Left renal cortex interstitium (tissue), 4 donors: ENCODE measurements at places on chromosomes 1 and 21.
A peak's percentile ranks its signal among the peaks of the same experiment; 100 is the strongest.

DNA sequence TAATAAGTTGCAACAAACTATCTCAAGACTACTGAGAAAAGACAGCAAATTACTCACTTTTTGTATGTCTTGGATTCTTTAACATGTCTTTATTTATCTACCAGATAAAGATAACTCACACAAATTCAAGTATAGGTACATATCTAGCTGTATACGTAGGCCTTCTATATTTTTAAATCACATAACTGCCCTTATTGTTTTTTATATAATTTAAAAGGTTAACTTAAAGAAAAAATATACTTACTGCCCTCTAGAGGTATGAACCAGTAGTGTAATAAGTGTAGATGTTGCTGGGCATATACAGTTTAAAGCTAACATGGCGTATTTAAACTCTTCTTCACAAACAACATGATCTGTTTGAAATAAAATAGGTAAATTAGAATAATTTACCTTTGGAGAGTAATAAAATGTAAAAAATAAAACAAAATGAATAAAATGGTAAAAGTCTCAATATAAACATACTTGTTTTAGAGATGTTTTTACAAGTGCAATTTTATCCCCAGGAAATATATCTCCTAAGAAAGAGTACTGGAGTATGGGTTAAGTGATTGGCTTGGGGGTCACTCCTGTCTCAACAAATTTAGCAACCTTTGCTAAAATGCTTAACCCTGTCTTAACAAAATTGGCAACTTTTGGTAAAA is 235.2 kb downstream of the KCNT2 start:
- no peak for DNase-seq

- DNase-seq = peak; percentile 24
Observed at GRCh38 chr1:207058878-207059867, 6.1 kb downstream of the PFKFB2 start.

GRCh38 chr1:35565742-35566133 is 7.4 kb upstream of the TFAP2E start:
- DNase-seq = no peak

DNA sequence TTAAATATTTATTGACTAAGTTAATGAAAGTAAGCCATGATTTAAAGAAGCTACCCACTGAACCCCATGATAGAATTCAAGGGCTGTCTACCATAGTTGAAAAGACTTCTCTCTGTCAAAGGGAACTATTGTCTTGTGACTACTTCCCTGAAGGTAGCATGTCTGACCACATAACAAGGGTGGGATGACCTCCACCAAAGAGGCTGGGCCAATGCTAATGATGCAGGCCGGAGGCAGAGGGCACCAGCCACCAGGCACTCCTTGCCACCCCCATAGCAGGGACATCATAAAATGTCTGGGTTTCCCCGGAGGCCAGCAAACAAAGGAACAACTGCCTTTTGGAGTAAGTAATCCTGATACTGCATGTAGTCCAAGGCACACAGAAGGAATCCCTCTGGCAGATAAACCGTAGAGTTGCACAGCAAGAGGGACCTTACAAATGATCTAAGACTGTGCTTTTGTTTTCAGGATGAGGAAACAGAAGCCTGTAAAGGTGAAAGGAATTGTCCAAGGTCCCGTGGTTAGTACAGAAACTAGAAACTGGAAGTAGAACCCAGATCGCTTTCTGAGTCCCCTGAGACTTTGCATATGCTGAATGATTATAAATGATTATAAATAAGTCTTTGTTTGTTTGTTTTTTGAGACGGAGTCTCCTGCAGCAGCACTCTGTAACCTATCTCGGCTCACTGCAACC is 33.5 kb upstream of the ITPKB start:
- no peak for DNase-seq

GRCh38 chr1:64363616-64364015 is 106.3 kb upstream of the CACHD1 start:
- no peak for DNase-seq

- no peak for DNase-seq
Observed at GRCh38 chr1:110570901-110571300, 35.3 kb downstream of the KCNA2 start.

DNA sequence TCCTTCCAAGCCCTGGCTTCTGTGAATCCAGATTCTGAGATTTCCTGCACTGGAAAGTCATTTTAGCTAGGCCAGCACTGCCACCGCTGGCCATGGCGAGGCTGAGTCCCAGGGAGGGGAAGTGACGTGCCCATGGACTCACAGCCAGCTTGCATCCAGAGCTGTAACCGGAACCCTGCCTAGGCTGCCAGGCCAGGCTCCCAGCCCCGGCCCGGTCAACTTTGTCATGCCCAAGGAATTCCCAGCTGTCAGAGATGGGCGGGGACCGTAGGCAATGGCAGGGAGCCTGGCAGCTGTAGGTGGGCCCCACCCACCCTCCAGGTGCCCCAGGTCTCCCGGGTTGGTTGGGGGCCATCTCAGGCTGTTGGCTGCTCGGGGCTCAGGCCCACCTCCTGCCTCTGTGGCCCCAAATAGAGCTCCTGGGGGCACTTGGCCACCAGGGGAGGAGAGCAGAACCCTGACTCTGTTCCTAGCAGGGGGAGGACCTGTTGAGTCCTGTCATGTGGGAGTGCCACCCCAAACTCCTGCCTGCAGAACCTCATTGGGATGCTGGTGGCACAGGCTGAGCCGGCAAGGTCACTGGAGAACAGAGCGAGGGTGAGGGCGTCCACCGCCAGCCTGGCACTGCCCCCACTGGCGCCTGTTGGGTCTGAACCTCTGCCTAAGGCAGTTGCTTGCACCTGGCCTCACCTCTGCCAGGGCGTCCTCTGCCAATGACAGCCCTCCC is 57.8 kb downstream of the FOXO6 start:
- DNase-seq = no peak

DNA sequence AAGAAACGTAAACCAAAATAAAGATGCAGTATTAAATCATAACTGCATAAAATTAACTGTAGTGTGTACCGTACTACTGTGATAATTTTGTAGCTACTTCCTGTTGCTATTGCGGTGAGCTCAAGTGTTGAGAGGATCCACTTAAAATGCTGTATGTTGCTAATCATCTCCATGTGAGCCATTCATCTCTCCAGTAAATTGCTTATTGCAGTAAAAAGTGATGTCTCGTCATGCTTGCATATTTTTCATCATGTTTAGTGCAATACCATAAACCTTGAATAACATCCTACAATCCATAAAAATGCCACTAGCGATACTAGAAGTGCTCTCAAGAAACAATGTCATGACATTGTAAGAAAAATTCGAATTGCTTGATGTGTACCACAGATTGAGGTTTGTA is 66.3 kb downstream of the RAVER2 start:
- DNase-seq = no peak

DNA sequence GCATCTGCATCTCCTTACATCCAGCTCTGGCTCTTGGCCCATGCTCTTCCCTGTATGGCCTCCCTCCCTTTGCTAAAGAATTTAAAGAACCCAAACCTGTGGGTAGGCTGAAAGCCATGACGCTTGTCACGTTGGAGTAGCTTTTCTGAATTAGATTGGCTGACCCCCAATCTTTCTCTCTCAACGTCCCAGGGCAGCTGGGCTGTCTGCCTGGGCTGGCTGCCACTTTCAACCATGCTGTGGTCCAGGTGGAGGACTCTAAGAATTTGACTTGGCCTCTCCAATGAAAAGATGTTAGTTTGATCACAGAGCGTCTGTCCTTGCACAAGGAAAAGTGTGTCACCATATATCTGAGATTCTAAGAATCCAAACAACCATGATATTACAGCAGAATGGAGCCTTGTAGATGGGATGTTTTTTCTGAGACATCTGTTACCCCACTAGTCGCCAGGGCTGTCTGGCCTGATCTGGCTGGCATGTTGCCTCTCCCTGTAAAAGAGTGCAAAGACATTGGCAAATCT is 6.5 kb upstream of the IGSF3 start:
- no peak for DNase-seq

DNA sequence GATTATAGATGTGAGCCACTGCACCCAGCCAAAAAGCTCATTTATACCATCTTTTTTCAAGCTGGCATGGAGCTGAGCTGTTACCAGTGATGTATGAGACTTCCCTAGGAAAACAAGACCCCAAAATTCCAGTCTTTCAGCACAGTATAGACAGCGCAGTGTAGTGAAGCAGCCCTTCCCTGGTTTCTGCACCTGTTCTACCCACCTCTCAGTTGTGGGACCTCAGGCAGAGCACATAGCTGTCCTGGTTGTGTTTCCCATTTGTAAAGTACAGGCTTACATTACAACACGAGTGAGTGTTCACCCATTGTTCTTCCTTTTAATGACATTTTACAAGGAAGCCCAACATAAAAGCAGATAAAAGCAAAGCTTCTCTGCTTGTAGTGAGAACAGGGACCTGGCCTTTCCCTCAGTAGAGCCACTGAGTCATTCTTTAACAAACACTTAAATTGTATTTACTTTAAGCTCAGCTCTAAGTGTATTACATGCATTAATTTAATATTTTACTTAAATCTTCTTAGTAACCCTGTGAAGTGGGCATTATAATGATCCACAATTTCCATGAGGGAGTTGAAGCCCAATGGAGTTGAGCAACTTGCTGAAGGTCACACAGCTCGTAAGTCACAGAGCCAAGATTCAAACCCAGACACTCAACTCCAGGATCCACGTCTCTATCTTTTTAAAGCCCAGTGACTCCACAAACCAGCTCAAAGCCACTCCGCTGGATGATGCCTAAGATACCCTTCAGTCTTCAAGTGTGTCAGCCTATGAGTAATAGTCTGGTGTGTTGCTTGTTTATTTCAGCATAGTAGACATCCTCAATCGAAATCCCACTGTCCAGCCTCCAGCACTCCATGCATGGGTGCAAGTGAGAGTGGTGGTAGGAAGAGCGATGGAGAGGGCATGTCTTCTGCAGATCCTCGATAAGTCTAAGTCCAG is 40.5 kb upstream of the CAPZB start:
- no peak for DNase-seq

DNA sequence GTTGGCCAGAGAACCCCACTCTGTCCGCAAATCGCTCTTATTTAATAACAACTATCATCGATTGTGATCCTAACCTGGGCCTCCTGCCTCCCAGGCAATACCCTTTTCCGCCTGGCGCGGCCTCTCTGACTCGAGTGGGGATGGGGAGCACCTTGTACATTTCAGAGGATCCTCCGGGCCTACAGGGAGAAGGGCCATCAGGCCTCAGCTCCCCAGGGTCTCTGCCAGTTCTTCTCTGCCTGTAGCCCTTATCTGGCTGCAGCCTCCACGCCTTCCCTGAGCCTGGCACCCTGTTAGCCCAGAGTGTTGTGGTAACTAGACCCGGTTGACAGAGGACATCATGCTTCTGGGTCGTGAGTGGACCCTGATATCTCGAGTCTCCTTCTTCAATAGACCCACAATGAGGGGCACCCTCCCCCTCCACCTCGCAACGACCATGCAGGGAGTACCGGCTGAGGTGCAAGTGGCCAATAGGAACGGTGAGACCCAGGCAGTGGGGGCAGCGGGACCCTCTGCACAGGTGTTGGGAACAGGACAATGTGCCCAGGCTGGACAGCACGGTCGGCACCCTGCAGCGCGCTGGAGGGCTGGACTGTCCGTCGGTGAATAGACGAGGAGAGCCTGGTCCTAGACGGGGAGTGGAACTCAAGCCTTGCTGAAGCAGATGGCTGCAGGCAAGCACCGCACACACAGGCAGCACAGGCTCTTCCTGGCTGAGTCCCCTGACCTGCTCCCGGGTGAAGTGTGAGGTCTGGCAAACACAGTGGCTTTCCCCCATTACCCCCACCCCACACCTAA is 7.1 kb upstream of the CRYBG2 start:
- DNase-seq = no peak

- DNase-seq = no peak
Observed at GRCh38 chr1:165875171-165875570, 47.8 kb downstream of the UCK2 start.

- DNase-seq = no peak
Observed at GRCh38 chr21:35606146-35606545, 454.2 kb downstream of the SETD4 start.

GRCh38 chr1:32892368-32893197 is 6.3 kb downstream of the HPCA start:
- no peak for DNase-seq

DNA sequence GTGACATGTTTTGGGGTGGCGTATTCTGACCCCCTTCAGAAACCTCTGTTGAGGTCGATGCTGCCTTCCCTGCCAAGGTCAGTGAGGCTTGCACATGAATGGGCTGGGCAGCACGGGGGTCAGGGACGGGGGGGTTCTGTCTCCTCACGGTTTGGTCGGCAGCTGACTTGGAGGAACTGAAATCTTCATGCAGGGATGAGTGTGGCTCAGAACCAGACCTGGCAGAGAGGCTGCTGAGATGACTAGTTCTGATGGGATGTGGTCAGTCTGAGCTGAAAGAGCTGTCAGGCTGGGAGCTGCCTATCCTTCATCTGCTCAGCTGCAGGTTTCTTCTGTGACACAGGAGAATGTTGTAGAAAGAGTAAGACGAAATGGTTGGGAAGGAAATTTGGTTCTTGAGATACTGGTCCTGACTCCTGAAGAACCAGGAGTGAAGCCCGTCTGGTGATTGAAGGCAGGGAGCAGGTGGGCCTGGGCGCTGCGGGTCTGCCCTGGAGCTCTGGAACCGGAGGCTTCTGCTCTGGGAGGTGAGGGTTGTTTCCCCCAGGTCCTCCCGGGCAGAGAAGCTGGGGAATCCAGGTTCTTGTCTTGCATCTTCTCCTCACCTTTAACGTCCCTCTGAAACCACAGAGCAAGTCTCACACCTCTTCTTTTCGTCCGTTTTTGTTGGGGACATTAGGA is 3.3 kb downstream of the SLX9 start:
- DNase-seq = no peak

- no peak for DNase-seq
Observed at GRCh38 chr1:97334454-97334853, 586.4 kb downstream of the DPYD start.

DNA sequence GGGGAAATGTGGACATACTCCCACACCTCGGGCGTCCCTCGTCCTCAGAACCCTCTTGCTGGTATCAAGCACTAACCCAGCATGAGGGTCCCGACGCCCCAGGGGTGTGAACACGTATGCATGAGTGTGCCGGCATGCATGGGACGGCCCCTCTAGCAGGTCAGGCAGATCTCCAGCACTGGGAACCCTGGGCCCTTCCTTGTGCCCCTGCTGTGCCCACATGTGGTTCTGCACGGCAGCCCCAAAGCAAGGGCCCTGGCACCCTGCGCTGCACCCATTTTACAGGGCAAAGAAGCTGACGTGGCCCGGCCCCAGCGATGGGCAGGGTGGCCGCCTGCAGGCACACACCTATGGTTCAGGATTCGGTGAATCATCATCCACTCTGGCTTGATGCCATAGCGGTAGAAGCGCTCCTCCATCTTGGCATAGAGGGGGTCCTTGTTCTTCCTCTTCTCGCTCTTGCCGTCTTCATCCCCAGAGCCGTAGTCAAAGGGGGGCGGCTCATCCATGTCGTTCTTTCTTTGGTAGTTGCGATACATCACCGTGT is 34.2 kb downstream of the CHD5 start:
- DNase-seq = no peak

- DNase-seq = no peak
Observed at GRCh38 chr1:155052439-155053395, 1.6 kb downstream of the ADAM15 start.

- no peak for DNase-seq
Observed at GRCh38 chr1:234735916-234736315, 125.9 kb upstream of the IRF2BP2 start.

GRCh38 chr1:53431805-53432565 is 27.2 kb upstream of the DMRTB1 start:
- no peak for DNase-seq
